ENCODE measurements at places on chromosomes 12 and 14. TPM values are rescaled to one million over a fixed set of nuclear protein-coding genes. Genes with fewer than 3 reads are reported as not detected.

Gene ISCA2
- 50.1 TPM for total RNA-seq

Gene TMEM132C
- total RNA-seq: not detected

Gene ADCY4
- 2.4 TPM for total RNA-seq

Gene KRT71
- not detected for total RNA-seq

Gene GTF2A1
- total RNA-seq: 49.0 TPM

Gene LMNTD1
- total RNA-seq: not detected

Gene SRSF5
- 288 TPM for total RNA-seq

Gene CCDC85C
- 30.4 TPM for total RNA-seq

Gene ABHD12B
- 156 TPM for total RNA-seq

Gene DPPA3
- total RNA-seq: 3.9 TPM

Gene RND1
- total RNA-seq: 7.6 TPM

Gene NXPH4
- 4.9 TPM for total RNA-seq

Gene HOXC9
- not detected for total RNA-seq

Gene BHLHE41
- total RNA-seq: 7.6 TPM

Gene TAS2R50
- 0.25 TPM for total RNA-seq

GRCh38 chr12:122205053-122205925 lies 1.8 kb downstream of the B3GNT4 start:
- H3K27ac ChIP-seq: no peak overlapping the region
- H3K4me3 ChIP-seq: peak overlapping the region; percentile 70
- H3K36me3 ChIP-seq: peaks cover 22% of the 10 kb centered on the region
- no peak for DNase-seq
- H3K27me3 ChIP-seq: peaks cover 47% of the 10 kb centered on the region

- H3K36me3 ChIP-seq: no peaks in the 10 kb centered on the region
- H3K4me1 ChIP-seq: peaks cover 28% of the 10 kb centered on the region
- H3K27me3 ChIP-seq: no peaks in the 10 kb centered on the region
- H3K4me3 ChIP-seq: no peak overlapping the region
These were observed 68.6 kb upstream of the MAX start for GRCh38 chr14:65170768-65171507.

DNA sequence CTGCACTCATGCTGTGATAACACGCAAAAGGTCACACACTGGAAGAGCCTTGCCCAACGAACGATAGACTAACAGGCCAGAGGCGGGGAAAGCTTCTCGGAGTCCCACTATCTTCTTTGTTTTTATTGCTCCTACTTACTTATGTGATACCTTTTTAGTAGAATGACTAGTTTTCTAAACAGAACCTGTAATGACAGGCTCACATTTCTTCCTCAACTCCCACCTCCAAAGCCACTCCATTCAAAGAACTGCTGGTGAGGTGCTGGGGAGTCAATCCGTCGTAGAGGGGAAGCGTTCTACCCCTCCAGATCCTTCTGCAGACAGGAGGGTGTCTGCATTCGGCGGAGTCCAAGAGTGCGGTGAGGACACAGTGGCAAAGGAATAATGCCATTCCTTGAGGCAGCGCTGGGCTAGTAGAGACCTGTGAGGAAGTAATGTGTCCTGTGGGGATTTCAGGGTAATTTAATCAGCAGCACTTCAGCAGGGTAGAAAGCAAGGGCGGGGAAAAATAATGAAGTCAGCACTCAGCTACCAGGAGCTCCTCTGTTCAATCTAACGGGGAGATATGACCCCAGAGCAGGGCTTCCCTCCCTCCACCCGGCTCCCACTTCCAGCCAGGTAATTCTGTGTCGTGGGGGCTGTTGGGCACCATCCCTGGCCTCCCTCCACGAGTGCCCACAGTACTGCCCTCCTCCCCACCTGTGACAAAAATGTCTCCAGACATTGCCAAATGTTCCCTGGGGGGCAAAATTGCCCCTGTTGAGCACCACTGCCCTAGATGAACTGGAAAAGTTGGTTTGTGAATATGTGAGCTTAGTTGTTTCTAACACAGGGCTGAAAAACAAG lies 25.2 kb downstream of the SPRING1 start:
- peaks cover 21% of the 10 kb centered on the region for H3K36me3 ChIP-seq
- no peak overlapping the region for H3K4me3 ChIP-seq
- peaks cover 10% of the 10 kb centered on the region for H3K4me1 ChIP-seq
- peak overlapping the region; percentile 56 for H3K27ac ChIP-seq
- DNase-seq: no peak

GRCh38 chr14:20789230-20789813 lies 8.3 kb downstream of the RNASE6 start:
- H3K27me3 ChIP-seq: no peaks in the 10 kb centered on the region
- no peak overlapping the region for H3K27ac ChIP-seq
- no peak for DNase-seq
- H3K36me3 ChIP-seq: no peaks in the 10 kb centered on the region
- no peak overlapping the region for H3K4me3 ChIP-seq

GRCh38 chr12:121806546-121807423 lies 3.0 kb downstream of the SETD1B start:
- peak overlapping the region; percentile 71 for H3K4me3 ChIP-seq
- DNase-seq: no peak
- peak overlapping the region; percentile 79 for H3K27ac ChIP-seq
- H3K4me1 ChIP-seq: peaks cover 32% of the 10 kb centered on the region
- H3K27me3 ChIP-seq: no peaks in the 10 kb centered on the region

- H3K27ac ChIP-seq: no peak overlapping the region
- H3K27me3 ChIP-seq: peaks cover 55% of the 10 kb centered on the region
- H3K4me3 ChIP-seq: peak overlapping the region; percentile 56
- no peaks in the 10 kb centered on the region for H3K36me3 ChIP-seq
These were observed 811 bp upstream of the FBRSL1 start for GRCh38 chr12:132489078-132489601.

- H3K4me3 ChIP-seq: no peak overlapping the region
- H3K27me3 ChIP-seq: peaks cover 4% of the 10 kb centered on the region
- DNase-seq: no peak
- H3K36me3 ChIP-seq: peaks cover 12% of the 10 kb centered on the region
- H3K27ac ChIP-seq: no peak overlapping the region
- peaks cover 4% of the 10 kb centered on the region for H3K4me1 ChIP-seq
These were observed 12.7 kb upstream of the PRB2 start for GRCh38 chr12:11408096-11408495.

DNA sequence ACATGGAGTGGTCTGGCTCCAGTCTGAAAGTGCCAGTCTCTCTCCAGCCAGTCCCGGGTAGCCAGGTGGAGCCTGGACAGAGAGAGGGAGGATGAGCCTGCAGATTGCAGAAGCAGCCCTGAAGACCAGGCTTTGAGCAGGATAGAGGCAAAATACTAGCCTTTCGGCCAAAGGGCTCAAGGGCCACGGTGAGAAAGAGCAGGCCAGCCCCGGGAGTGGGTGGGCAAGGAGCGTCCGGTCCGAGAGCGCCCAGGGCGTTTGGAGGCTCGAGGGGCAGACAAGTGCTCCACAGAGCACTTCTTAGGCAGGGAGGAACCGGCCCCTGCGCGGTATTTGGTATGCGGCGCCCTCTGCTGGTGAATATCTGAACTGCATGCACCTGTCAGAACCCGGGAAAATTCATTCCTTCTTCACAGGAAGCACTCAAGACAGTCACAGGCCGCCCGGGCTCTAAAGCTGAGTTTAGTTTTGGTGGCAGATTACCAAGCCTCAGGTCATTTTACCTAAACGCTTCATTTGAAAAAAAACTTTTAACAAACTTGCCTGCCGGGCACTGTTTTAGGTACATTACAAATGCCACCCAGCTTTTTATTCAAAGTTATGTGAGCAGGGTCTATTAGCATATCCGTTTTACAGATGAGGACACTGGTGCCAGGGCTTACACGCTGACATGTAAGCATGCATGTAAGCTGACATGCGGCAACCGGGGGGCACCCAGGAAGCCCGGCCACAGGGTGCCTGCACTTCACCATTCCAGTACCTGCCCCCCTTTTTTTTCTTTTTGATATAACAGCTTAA lies 21.0 kb upstream of the PSMC1 start:
- DNase-seq: peak; percentile 89
- H3K36me3 ChIP-seq: peaks cover 26% of the 10 kb centered on the region
- H3K4me3 ChIP-seq: no peak overlapping the region
- H3K27me3 ChIP-seq: peaks cover 71% of the 10 kb centered on the region
- no peak overlapping the region for H3K27ac ChIP-seq
- no peaks in the 10 kb centered on the region for H3K4me1 ChIP-seq

DNA sequence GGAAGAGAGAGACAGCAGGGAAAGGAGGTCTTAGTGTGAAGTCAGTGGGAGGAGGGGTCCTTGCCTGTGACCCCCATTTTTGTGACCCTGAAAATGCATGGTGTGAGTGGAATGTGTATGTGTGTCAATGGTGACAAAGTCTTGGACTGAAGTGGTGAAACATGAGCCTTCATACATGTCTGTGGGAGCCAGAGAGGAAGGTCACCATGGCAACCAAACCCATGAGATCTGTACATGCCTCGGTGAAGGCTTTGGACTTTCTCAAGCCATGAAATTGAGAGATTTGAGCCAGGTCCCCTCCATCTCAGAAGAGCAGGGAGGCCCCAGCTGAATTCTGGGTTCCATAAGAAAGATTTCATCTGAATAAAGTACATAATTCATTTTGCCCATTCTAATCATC lies 108.7 kb downstream of the TTC8 start:
- no peaks in the 10 kb centered on the region for H3K4me1 ChIP-seq
- peaks cover 3% of the 10 kb centered on the region for H3K36me3 ChIP-seq
- no peak overlapping the region for H3K4me3 ChIP-seq

- peak overlapping the region; percentile 73 for H3K27ac ChIP-seq
- H3K36me3 ChIP-seq: no peaks in the 10 kb centered on the region
- H3K27me3 ChIP-seq: no peaks in the 10 kb centered on the region
- DNase-seq: no peak
These were observed 175.0 kb downstream of the CRADD start for GRCh38 chr12:93852173-93852591.

DNA sequence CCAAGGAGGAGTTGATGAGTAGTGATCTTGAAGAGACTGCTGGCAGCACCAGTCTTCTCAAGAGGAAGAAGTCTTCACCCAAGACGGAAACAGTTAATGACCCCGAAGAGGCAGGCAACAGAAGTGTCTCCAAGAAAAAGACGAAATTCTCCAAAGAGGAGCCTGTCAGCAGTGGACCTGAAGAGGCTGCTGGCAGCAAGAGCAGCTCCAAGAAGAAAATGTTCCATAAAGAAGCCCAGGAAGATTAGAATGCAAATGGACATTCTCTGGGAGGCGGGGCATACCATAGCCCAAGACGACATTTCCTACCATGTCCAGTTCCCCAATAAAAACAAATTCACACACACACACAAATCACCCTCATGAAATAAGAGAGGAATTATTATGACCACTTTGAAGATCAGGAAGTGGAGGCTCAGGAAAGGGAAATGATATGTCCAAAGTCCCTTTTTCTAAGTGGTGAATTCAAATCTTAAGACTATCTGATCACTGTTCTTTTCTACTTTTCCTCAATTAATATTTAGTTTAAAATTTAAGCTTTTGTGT lies 131.8 kb downstream of the PAWR start:
- no peak for DNase-seq
- H3K27ac ChIP-seq: peak overlapping the region; percentile 96

- peaks cover 7% of the 10 kb centered on the region for H3K4me1 ChIP-seq
- no peak overlapping the region for H3K27ac ChIP-seq
- no peak for DNase-seq
- H3K27me3 ChIP-seq: no peaks in the 10 kb centered on the region
These were observed 290.8 kb downstream of the RPAP3 start for GRCh38 chr12:47415054-47415453.

- DNase-seq: no peak
- no peaks in the 10 kb centered on the region for H3K27me3 ChIP-seq
- no peaks in the 10 kb centered on the region for H3K4me1 ChIP-seq
- no peaks in the 10 kb centered on the region for H3K36me3 ChIP-seq
These were observed 172.2 kb downstream of the NAV3 start for GRCh38 chr12:78002878-78003277.

GRCh38 chr14:33528655-33529054 lies 422.2 kb downstream of the EGLN3 start:
- no peak overlapping the region for H3K4me3 ChIP-seq
- H3K4me1 ChIP-seq: peaks cover 15% of the 10 kb centered on the region
- H3K27me3 ChIP-seq: no peaks in the 10 kb centered on the region
- no peaks in the 10 kb centered on the region for H3K36me3 ChIP-seq
- DNase-seq: no peak

- H3K27ac ChIP-seq: no peak overlapping the region
- DNase-seq: no peak
- no peak overlapping the region for H3K4me3 ChIP-seq
- peaks cover 23% of the 10 kb centered on the region for H3K4me1 ChIP-seq
- 0 out of 2 replicates have a peak, but pooled peaks cover 2% of the 10 kb centered on the region for H3K36me3 ChIP-seq
These were observed 61.3 kb downstream of the ZNF664 start for GRCh38 chr12:124034297-124034696.

GRCh38 chr12:89984846-89985245 lies 276.2 kb upstream of the ATP2B1 start:
- no peak overlapping the region for H3K4me3 ChIP-seq
- 0 out of 2 replicates have a peak, but pooled peaks cover 4% of the 10 kb centered on the region for H3K4me1 ChIP-seq
- DNase-seq: no peak
- no peak overlapping the region for H3K27ac ChIP-seq

DNA sequence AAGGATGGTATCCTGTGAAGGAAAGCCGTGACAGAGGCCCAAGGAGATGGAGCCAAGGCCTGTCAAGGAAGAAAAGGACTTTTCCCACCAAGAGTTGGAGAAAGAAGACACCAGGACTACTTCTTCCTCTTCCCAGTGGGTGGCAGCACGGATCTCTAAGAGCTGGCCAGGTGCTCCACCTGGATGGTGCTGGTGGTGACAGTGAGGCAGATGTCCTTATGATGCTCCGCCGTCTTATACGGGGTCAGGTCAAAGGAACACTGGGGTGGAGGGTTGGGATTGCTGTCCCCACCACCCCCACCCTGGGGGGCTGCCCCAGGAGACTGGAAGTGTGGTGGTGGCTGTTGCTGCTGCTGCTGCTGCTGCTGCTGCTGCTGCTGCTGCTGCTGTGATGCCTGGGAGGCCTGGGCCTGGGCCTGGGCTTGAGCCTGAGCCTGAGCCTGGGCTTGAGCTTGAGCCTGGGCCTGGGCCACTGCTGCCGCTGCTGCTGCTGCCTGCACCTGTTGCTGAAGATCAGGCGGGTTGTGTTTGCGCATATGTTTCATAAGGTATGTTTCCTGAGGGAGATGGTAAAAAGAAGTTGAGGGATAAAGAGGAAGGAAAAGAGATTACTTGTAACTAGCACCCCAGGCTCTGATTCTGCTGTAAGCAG lies 4.8 kb upstream of the ING4 start:
- no peaks in the 10 kb centered on the region for H3K27me3 ChIP-seq
- H3K4me1 ChIP-seq: no peaks in the 10 kb centered on the region
- H3K4me3 ChIP-seq: no peak overlapping the region
- H3K27ac ChIP-seq: no peak overlapping the region

- no peaks in the 10 kb centered on the region for H3K36me3 ChIP-seq
- H3K27me3 ChIP-seq: no peaks in the 10 kb centered on the region
- H3K4me1 ChIP-seq: no peaks in the 10 kb centered on the region
- H3K27ac ChIP-seq: no peak overlapping the region
These were observed 8.5 kb upstream of the BCL7A start for GRCh38 chr12:122013136-122013535.

DNA sequence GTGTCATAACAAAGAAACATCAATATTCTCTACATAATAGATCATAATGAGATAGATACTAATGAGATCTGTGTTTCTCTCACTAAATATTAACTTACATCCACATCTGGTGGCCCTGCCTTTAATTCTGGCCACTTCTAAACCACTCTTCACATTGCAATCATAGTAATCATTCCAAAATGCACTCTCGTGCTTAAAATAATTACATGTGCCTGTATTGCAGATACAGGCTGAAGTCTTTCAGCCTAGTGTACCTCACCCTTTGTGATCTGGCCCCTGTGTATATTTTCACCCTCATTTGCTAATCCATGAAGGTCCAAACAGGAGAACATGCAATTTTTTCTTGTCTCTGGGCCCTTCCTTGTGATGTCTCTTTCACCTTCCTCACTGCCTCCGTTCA lies 108.0 kb downstream of the LIN7A start:
- no peak for DNase-seq
- no peaks in the 10 kb centered on the region for H3K36me3 ChIP-seq
- no peak overlapping the region for H3K4me3 ChIP-seq
- H3K4me1 ChIP-seq: peaks cover 5% of the 10 kb centered on the region
- no peak overlapping the region for H3K27ac ChIP-seq
